Vagina (tissue), 2 donors: ENCODE measurements at places on chromosomes 16 and 17.

DNA sequence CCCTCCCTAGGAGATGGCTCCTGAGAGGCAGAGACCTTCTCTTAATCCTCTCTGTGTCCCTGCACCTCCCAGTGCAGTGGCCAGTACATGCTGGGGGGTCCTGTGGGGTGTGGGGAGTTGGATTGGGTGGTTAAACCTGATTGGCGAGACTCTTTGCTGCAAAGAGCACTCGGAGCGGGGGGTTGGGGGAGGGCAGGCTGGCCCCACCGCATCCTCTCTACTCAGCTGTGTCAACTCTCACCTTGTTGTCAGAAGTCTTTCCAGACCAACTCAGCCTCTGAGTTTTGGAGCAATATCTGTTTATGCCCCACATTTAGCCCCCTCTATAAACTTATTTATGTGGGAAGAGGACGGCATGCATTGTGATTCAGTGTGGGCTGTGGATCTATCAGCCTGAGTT is 40.0 kb downstream of the SMARCE1 start:
- DNase-seq: no peak

DNA sequence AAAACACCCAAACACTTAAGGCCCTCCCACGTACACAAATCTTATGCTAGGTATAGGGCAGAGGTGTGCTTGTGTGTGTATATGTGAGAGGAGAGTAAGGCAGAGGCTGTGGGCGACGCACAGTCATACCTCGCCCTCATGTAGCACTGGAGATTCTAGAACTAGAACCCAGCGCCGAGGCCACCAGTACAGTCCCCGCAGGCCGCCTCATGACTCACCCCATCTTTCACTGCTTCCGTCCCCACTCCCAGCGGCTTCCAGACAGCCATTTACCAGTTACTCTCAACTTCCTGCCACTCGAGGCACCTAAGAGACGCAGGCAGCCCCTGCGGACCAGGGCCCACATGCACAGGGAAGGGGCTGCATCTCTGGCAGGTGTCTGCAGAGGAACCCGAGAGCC is 23.2 kb upstream of the CYTH1 start:
- DNase-seq: no peak

DNA sequence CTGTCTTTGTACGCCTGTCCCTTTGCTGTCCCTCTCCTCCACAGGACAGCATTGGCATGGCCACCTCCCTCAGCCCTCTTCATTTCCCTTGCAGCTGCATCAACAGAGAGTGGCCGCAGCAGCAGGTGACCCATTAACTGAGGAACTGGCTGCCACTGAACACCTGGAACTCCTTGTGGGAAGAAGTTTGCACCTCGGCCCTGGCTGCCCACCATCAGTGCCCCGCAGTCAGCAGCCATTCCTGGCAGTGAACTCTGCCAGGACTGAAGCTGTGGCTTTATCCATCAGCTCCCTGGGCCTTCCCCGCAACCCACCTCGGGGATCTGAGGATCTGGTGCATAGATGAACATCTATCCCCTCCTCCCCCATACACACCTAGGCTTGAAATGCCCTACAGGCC is 13.1 kb upstream of the RNF135 start:
- no peak for DNase-seq

DNA sequence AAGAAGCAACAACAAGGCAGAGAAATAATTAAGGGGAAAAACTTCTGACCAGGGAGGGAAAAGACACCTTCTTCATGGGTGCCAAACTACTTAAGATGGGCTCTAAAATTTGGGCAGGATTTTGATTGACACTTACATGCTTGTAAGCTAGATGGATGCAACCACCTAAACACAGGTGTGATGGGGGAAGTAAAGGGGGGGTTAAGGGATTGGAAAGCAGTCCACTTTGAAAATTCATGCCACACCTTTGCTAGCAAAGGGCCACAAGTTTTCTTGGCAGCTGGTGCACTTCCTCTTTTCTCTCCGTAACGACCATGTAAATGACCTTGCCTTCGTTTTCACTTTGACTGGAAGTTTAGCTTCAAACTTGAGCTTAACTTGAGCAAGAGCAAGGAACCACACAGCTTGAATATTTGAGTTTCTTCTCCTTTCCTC is 14.3 kb upstream of the PRKAR1A start:
- DNase-seq: no peak

DNA sequence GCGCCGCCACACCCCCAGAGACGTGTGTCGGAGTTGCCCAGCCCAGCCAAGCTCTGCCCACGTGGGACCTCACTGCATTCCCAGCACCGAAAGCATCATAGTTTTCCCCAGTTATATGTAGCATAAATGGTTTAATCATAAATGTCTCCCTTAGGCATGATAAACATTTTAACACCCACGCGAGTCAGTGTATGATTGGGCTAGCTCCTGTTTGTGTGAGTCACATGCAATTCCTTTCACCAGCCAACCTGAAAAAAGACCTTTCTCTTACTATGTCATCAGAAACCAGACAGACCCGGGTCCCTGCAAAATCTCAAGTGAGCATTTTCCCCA is 9.2 kb downstream of the TAF1C start:
- DNase-seq: no peak

- no peak for DNase-seq
Measured at GRCh38 chr17:69578385-69578936, 164.0 kb downstream of the MAP2K6 start.

GRCh38 chr16:80596507-80597207 is 55.9 kb downstream of the DYNLRB2 start:
- no peak for DNase-seq

DNA sequence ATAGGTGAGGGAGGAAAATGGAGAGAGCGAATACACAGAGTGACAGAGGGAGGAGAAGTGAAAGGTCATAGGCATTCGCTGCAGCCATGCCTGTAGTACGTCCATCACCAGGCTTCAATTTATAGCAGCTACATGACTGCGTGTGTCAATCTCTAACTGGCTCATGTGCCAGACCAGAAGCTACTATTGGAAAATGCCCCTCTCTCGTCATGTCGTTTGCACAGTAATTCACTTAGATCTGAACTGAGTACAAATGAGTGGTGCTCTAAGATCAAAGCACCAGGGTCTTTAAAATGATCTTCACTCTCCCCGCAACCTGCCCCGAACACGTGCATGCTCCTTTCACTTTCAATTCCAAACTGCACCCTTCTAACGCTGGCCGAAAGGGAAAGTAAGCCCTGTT is 51.3 kb downstream of the ADCY9 start:
- DNase-seq: no peak

DNA sequence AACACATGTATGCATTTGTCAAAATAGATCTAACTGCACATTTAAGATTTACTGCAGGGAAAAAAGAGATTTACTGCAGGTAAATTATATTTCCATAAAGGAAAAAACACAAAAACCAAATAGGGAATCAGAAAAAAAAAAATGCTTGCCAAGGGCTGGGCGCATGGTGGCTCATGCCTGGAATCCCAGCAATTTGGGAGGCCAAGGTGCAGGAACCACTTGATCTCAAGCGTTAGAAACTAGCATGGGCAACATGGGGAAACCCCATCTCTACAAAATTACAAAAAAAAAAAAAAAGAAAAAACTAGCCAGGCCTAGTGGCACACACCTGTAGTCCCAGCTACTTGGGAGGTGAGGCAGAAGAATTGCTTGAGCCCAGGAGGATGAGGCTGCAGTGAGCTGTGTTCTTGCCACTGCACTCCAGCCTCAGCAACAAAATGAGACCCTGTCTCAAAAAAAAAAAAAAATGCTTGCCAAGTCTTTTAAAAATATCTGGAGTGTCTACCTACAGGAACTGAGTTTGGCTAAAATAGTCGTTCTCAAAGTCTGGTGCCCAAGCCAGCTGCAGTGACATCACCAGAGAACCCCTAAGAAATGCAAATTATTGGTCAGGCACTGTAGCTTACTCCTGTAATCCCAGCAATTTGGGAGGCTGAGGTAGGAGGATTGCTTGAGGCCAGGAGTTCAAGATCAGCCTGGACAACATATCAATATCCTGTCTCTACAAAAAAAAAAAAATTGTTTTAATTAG is 17.5 kb downstream of the TRIM25 start:
- DNase-seq: no peak
